Kidney (tissue), 22 donors: ENCODE measurements at places on chromosomes 7 and 10. TPM values are rescaled to one million over a fixed set of nuclear protein-coding genes. Genes with fewer than 3 reads are reported as not detected.

DNA sequence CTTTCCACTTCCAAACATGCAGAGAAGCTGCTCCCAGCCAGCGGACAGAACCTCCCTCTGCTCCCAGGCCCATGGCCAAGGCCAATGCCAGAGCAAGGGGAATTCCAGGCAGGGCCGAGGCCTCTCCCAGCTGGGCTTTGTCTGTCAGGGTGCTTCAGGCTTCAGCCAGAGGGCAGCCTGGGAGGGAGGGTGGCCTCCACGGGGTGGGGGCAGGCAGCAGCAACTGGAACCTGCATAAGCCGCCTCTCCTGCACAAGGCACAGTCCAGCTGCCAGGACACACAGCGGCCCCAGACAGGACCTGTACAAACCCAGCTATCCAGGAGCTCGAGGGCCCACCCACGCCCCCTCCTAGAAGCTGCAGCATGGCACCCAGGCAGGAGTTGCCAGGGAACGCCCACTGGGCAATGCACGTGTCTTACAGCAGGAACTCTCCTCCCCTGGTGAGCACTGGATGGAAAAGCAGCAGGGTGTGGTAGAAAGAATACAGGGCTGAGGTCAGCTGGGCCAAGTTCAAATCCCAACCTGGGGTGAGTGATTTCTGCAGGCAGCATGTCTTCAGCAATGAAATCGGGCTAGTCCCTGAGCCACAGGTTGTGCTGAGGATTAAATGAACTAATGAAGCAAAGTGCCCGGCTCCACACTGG lies 7.6 kb downstream of the FAM53B start:
- DNase-seq = peak; percentile 89

GRCh38 chr7:44891372-44891771 lies 6.0 kb upstream of the PURB start:
- no peak for DNase-seq

- no peak for DNase-seq
These were observed 272.9 kb downstream of the TRIL start for GRCh38 chr7:28685242-28685643.

- DNase-seq = no peak
These were observed 153.9 kb downstream of the OAT start for GRCh38 chr10:124264711-124265390.

DNA sequence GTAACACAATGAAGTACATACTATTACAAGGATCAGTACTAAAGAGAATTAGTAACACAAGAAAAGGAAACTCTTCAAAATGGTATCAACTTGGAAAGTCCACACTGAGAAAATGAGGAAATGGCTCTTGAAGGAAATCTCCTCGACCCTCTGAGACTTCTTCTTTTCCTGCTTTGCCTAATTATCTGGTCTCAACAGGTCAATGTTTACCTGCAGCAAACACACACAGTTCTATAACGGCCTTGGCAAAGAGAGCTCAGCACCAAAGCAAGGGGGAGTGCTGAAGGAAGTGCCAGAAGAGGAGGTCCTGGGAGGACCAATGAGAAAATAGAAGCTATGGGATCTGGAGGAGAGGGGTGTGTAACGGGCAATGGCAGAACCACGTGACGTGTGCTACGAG lies 21.9 kb downstream of the CHCHD3 start:
- no peak for DNase-seq

The WEE2 gene
- 0.06 TPM for total RNA-seq
